ENCODE measurements at places on chromosomes 2 and 18.

DNA sequence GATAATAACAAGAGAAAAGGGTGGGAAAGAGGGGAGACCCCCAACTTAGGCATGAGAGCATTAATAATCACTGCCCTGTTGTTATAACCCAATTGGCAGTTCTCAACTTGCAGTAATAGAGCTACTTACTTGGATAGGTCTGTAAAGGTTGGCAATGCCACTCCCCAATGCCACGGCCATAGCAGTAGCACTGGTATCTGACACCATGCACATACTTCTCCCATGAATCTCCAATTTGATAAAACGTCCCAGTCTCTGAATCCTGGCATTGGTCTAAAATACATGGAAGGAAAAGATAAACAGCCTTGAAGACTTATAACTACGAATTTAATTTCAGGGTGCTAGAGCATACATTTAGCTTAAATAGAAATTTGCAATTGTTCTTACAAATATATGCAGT, 16.8 kb downstream of the FN1 start:
- DNase-seq: no peak

GRCh38 chr18:60943297-60943696, 389.9 kb upstream of the CDH20 start:
- no peak for DNase-seq

- DNase-seq: peak; percentile 94
Measured at GRCh38 chr2:204842661-204843485, 297.6 kb downstream of the PARD3B start.

DNA sequence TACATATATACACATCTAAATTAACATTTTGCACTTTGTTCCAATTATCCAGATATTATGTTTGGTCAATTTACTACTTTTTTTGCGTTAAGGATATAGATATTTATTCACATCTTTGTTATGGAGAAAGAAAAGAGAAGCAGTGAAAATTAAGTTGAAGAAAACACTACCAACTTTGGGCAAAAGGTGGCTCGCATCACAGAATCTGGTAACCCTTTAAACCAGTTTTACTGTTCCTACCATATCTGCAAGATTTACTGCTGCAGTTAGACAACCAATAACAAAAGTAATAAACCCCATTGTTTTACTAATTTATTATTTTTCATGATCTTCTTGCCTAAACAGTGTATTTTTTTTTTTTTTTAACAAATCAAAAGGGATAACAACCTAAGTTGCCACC, 53.6 kb downstream of the SMAD2 start:
- DNase-seq: no peak

DNA sequence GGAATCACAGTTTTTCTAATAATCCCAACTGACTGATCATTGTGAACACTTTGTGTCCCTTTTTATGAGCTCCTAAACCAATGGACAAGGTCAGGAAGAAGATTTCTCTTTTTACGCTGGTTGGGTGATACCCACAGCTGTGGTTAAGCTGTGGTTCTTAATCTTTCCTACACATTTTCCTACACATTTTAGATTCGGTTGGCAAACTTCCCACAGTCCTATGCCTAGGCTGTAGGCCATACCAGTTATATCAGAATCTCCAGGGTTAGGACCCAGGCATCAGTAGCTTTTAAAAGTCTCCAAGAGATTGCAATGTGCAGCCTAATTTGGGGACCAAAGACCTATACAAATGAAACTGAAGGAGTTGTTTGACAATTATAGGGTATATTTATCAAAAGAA, 203.0 kb downstream of the SP3 start:
- DNase-seq: no peak

GRCh38 chr18:23134780-23135549, at the start of gene CABLES1:
Gene CABLES1, plus strand, starts transcription at chr18:23135485. Its CDS starts 278 bp downstream, at chr18:23135763.
- DNase-seq: peak; percentile 66

GRCh38 chr2:229726643-229727042, 12.3 kb upstream of the DNER start:
- DNase-seq: no peak

DNA sequence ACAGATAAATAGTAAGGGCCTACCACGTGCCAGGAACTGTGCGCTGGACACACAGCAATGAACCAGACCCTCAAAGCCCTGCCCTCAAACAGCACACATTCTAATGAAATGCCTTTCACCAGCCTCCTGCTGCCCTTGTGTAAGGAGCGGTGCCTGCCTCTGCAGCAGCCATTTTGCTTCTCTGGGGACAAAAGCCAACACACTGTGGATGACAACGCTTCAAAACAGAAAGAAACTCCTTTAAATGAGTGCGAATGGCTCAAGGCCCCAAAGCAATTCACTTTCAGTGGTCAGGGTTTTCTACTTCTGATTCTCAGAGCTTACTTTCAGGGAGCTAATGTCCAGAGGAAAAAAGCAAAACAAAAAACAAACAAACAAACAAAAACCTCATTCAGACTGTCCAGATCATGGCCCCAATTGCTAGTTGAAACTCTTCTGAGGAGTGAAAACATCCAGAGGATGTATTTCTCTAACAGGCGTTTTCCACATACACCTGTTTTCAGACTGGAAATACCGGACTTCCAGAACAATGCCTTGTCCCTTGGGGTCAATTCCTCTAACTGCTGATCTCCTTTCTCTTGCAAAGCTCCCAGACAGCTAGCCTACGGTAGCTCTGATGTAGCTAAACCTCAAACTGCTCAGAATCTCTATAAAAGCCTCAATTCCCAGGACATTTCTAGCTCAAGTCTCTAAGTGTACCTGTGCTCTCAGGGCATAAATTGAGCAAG, 323.3 kb upstream of the ZNF521 start:
- DNase-seq: no peak

DNA sequence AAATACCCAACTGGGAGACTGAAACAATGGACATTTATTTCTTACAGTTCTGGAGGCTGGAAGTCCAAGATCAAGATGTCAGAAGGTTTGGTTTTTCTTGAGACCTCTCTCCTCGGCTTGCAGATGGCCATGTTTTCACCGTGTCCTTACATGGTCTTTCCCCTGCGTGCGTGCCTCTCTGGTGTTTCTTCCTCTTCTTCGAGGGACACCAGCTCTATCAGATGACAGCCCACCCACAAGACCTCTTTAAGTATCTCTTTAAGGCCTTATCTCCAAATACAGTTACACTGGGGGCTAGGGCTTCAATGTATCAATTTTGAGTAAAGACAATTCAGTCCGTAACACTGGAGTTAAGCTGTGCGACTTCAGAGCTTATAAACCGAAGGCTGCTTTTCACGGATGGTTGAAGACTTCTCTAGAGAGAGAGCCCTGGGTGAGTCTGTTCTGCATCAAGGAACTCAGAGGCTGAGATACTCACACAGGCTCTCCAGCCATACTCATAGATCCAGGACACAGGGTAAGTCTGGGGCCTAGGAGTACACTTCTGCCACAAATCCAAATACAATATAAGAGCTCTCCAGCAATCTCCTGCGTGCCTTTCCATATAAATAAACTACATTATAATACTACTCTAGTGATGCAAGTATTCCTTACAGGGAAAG, 339.9 kb upstream of the PKDCC start:
- no peak for DNase-seq

GRCh38 chr2:145028101-145028920, 508.4 kb upstream of the ZEB2 start:
- DNase-seq: no peak

DNA sequence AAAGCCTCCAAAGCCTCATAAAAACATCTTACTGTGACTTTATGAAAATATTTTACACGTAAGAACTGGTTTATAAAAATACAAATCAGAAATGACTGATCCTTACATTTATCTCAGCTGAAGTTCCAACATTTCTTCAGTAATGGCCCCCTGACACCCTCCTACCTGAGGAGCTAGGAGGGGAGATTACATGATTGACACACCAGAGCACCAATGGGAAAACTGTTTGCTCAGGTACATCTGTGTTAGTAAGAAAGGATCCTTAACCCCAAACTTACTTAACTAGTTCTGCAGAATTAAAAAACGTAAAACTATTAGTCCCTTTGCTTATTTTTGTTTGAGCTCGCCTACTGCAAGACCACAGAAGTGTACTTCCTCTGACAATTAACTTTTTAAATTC, 27.0 kb downstream of the ENOSF1 start:
- DNase-seq: no peak

DNA sequence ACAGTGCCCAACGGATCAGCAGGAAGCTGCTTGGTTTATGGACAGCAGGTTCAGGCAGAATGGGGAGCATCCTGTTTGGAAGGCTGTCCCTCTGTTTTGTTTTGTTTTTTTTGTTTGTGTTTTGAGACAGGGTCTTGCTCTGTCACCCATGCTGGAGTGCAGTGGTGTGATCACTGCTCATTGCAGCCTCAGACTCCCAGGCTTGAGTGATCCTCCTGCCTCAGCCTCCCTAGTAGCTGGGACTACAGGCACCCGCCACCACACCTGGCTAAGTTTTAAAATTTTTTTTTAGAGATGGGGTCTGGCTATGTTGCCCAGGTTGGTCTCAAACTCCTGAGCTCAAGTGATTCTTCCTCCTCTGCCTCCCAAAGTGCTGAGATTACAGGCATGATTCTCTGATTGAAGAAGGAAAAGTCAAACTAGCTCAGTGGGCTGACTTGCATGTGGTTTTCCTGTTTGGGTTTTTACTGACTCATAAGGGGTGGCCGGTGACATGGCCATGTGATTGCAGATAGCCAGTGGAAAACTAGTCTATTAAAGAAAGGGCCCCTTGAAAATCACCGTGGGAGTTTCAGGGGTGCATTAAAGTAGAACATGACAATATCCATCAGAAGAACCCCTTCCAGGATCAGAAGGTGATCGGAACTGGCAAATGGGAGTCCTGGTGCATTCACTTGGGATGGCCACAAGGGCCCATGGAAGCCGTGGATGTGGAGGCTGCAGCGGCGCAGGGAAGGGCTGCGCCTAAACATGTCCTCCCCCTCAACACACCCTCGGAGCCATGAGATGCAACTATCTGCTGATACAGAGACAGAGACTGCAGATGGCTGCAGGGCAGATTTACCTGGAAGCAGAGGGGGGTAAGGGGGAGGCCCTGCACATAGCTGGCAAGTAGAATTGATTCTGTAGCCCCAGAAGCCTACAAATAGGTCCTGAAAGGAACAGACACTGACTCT, 26.5 kb downstream of the AQP12B start:
- DNase-seq: no peak

DNA sequence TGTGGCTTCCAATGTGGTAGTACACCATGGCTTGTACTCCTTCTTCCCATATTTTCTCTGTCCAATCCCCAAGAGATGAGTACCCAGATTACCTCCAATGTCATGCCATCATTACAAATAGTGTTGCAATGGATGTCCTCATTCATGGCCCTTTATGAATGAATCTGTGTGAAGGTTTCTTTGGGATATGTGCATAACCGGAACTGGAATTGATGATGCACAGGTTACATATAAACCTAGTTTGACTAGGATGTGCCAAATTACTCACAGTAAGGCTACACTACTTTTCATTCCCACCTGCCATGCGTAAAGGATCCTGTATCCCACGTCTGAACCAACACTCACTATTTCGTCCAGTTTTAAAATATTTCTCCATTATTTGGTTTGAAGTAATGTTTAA, 173.9 kb upstream of the CXCR4 start:
- no peak for DNase-seq

- no peak for DNase-seq
Measured at GRCh38 chr2:188132385-188132784, 159.3 kb upstream of the GULP1 start.

- DNase-seq: no peak
Measured at GRCh38 chr2:239904496-239904895, 120.6 kb downstream of the NDUFA10 start.

GRCh38 chr2:240868286-240869108, at the start of gene AGXT:
Gene AGXT, plus strand, starts transcription at chr2:240868824. Its CDS starts 42 bp downstream, at chr2:240868866.
- DNase-seq: no peak

GRCh38 chr2:147649998-147650397, 194.8 kb upstream of the ACVR2A start:
- DNase-seq: no peak

DNA sequence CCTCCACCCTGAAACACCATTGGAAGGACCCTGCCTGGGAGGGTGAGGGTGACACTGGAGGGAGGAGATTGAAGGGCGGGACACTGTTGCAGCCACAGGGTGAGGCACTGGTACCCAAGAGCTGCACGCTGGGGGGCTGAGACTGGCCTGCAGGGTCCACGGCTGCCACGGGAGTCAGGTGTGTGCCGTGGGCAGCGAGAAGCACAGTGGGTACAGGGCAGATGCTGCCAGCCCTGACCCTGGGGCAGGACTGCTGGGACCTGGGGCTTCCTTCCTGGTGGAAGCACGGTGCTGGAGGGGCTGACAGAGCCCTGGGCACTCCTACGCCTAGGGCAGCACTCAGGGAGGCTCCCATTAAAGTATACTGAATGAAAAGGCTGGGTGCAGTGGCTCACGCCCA, 16.6 kb downstream of the CYS1 start:
- no peak for DNase-seq

- DNase-seq: no peak
Measured at GRCh38 chr2:234322766-234323465, 174.0 kb downstream of the ARL4C start.

DNA sequence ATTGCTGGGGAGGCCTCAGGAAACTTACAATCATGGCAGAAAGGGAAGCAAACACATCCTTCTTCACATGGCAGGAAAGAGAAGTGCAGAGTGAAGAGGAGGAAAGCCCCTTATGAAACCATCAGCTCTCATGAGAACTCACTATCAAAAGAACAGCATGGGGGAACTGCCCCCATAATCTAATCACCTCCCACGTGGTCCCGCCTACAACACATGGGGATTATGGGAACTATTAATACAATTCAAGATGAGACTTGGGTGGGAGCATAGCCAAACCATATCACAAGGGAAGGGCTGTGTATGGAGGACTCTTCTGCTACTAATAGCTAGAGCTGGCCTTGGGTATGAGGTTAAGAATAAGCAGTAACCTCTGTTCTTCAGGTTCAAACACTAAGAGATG, 8.8 kb upstream of the SETBP1 start:
- DNase-seq: no peak
